NCI-H1436 (cell line): ENCODE measurements at places on chromosomes 4 and X.

- DNase-seq = no peak
Observed at GRCh38 chr4:134028421-134028820, 173.2 kb downstream of the PABPC4L start.

DNA sequence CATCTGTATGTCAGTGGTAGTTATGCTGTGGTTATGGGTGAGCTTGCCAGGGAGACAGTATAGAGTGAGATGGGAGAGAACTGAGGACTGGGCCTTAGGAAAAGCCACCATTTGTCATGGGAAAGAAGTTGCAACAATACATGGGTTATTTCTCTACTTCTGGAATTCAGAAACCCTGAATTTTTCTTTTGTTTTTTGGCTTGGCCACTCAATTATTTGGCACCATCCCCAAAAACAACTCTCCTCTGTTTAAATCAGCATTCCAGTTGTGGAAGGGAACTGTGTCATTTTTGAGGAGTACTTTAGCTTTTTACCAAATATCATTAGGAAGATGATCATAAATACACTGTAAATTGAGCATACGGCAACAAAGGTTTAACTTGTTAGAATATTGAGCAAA, 41.1 kb upstream of the ACSL4 start:
- no peak for DNase-seq

- no peak for DNase-seq
Observed at GRCh38 chr4:25859429-25860148, 3.2 kb downstream of the SEL1L3 start.

DNA sequence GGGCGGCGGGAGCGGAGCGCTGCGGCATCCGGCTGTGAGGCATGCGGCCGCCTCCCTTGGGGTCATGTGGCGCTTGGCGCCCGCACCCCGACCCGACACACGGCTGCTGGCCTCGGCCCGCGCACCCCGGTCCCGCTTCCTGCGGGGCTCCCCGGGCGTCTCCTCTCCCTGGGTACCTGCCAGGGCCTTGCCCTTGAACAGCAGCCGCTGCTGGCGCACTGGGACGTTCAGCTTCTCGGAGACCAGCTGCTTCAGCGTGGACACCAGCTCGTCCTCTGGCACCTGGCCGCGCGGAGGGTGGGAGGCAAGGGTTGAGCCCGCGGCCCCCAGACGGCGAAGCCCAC, 391 bp downstream of the UBL4A start:
- DNase-seq = no peak

DNA sequence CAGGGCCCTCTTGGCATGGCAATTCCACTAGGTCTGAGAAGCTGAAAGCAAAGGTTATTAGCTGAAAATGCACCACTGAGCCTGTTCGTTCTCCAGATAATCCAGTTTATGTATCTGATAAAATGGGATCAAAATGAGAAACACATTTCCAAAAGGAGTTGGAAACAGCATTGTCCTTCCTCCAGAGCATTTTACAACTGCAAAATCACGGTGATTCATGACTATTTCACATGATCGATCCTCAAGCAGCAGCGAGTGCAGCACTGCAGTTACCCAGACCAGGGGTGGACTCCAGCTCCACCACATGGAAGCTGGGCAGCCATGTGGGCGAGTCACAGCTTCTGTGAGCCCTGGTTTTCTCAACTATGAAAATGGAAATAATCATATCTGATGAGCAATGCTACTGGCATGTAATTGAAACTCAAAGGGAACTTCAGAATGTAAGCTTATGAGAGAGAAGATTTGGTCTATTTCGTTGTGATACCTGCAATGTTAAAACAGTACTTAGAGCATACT, 78.7 kb upstream of the MSX1 start:
- no peak for DNase-seq
